ENCODE measurements at places on chromosomes 16 and 17. TPM values are rescaled to one million over a fixed set of nuclear protein-coding genes. Genes with fewer than 3 reads are reported as not detected.

The TERB1 gene
- not detected for total RNA-seq

The PPY gene
- not detected for total RNA-seq

The CORO1A gene
- 3.3 TPM for total RNA-seq

The ALOX12 gene
- total RNA-seq: not detected

The PRKCA gene
- 31.2 TPM for total RNA-seq

Measured in placental pericyte (primary cell).